Activated CD8-positive, alpha-beta memory T cell treated with anti-CD3 and anti-CD28 coated beads, Interleukin-2, amount 10 ng/mL, durations not matched to agents 7 days and 5 days (primary cell): ENCODE measurements at places on chromosomes 3 and 15. TPM values are rescaled to one million over a fixed set of nuclear protein-coding genes. Genes with fewer than 3 reads are reported as not detected.

CYP19A1 gene
- 1.0 TPM for total RNA-seq

PARP14 gene
- 133 TPM for total RNA-seq

HRG gene
- total RNA-seq: not detected

COL6A6 gene
- total RNA-seq: not detected
